Activated B cell treated with CpG ODN at 0.5 μM for 24 hours (primary cell): ENCODE measurements at places on chromosomes 4 and X. TPM values are rescaled to one million over a fixed set of nuclear protein-coding genes. Genes with fewer than 3 reads are reported as not detected.

DNA sequence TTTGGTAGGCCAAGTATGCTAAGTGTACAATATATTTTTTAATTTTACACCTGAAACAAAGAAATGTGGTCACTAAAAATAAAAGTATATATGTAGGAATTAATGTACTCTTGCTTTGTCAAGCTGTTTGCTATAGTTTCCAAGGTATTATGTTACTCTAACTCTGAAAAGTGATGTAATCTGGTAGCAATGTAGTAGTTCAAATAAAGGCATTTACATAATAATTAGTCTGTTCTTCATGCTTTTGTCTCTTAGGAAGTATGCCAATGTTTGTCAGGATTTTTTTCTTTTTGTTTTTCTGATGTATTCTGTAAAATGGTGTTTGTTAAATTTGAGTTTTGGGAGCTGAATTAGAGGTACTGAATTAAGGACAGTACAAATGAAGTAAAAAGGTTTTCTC lies 89.5 kb downstream of the PLS3 start:
- DNase-seq = no peak

DNA sequence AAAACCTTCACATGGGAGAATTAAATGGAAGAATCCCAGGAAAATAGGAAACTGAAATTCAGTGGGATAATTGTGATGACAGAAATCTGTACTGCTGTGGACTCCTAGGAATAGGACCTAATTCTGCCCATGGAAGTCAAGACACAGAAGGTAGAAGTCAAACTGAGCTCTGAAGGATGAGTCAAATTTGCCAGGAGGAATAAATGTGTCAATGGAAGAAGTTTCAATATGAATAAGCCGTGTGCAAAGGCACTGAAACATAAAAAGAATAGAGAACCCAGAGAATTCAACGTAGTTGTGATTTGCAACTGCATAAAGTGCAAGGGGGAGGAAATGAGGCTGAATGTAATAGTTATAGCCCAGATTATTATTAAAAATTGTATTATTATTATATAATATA lies 11.6 kb downstream of the ENAM start:
- DNase-seq = no peak

Gene RXFP1
- not detected in 2 replicates for total RNA-seq

Gene DACH2
- total RNA-seq = not detected in 2 replicates

DNA sequence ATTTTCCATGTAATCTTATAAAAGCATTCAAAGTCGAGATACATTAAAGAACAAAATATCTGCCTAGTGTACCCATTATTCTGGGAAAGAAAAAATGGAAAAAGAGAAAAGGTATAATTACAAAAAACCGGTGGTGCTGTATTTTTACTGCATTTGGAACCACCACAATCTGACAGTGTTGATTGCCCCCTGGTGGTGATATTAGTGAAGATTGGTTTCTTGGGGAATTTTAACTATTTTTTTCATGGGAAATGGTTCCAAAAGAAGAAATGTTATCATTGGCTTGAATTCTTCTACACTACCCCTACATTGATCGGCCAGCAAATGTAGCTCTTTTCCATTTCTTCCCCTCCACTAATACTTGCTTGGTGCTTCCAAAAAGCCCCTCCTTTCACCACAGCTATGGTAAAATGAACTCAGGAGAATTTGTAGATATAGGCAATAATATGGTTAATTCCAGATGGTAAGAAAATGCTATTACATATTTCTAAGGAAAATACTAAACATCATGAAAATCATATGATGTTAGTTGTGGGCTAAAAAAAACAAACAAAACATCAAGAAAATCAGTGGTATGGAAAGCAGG lies 50.0 kb downstream of the COX18 start:
- DNase-seq = no peak
